ENCODE measurements at places on chromosomes 16 and 17. TPM values are rescaled to one million over a fixed set of nuclear protein-coding genes. Genes with fewer than 3 reads are reported as not detected.
A peak's percentile ranks its signal among the peaks of the same experiment; 100 is the strongest.

Gene GDPD1
- total RNA-seq = 6.4 TPM

Gene TMEM204
- 0.30 TPM for total RNA-seq

DNA sequence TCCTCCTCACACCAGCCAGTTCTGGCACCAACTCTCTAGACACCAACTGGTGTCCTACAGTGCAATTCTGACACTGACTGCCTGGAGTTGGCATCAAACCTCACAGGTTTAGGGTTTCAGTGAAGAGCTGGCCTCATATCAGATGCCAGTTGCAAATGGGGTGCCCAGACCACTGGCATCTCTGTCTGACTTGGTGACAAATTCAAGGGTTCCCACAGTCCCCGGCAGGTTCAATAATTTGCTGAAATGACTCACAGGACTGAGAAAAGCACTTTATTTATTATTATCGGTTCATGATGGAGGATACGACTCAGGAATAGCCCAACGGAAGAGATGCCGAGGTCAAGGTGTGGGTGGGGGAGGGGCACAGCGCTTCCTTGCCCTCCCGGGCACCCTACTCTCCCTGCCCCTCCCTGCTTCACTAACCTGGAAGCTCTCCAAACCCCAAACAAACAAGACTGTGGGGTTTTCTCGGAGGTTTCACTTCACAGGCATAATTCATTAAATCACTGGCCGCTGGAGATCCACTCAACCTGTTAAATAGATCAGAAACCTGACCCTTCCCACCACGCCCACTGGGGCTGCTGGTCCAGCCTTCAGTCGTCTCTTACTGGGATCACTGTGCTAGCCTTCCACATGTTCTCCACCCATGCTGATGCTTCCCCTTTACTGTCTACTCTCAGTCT lies 1.7 kb upstream of the NLRP1 start:
- peaks cover 14% of the 10 kb centered on the region for H3K4me1 ChIP-seq
- H3K4me3 ChIP-seq = no peak overlapping the region

DNA sequence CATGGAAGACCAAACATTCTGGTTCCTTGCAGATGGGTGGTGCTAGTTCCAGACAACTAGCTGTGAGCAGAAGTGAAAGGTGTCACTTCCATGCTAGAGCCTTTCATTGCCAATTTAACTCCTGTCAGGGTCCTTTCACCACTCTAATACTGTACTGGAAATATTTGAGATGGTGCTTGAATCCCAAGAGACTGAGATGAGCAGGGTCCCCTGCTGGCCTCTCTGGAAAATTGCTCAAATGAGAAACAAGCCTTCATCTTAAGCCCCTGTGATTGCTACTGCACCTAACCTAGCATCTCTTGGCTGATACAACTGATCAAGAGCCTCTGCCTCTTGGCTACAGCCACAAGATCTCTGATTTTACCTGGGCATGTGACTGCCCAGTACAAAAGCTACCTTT lies 7.4 kb upstream of the VAC14 start:
- H3K4me3 ChIP-seq = no peak overlapping the region
- DNase-seq = no peak
- H3K27ac ChIP-seq = no peak overlapping the region
- no peaks in the 10 kb centered on the region for H3K36me3 ChIP-seq

- no peak overlapping the region for H3K4me3 ChIP-seq
- no peaks in the 10 kb centered on the region for H3K4me1 ChIP-seq
- DNase-seq = no peak
- H3K36me3 ChIP-seq = peaks cover 67% of the 10 kb centered on the region
- H3K27me3 ChIP-seq = peaks cover 15% of the 10 kb centered on the region
- no peak overlapping the region for H3K27ac ChIP-seq
These were observed 411.7 kb upstream of the EEF2KMT start for GRCh38 chr16:5509336-5509735.

DNA sequence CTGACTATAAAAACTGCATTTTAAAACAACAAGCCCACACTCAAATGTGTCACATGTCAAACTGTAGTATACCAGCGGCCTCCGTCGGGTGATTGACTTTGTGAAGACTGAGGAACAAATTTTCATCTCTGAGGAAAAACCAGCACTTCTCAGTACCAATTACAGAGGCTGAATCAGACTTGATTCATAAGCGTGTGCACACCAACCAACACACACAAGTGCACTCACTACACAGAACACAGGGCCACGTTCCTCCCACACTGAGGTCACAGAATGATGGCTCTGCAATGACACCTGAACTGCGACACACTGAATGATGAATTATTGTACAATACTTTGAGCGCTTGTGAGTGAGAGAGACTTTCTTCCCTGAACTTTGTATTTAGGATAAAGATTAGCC lies 29.6 kb downstream of the XPO6 start:
- peaks cover 24% of the 10 kb centered on the region for H3K4me1 ChIP-seq
- H3K27ac ChIP-seq = peak overlapping the region; percentile 43
- no peaks in the 10 kb centered on the region for H3K27me3 ChIP-seq
- no peak for DNase-seq

All from WTC11 (cell line).